ENCODE measurements at places on chromosomes 12 and 14.

GRCh38 chr14:32578181-32578580 lies 249.1 kb downstream of the AKAP6 start:
- no peak for DNase-seq
- no peaks in the 10 kb centered on the region for H3K36me3 ChIP-seq
- no peaks in the 10 kb centered on the region for H3K4me1 ChIP-seq
- no peaks in the 10 kb centered on the region for H3K27me3 ChIP-seq
- H3K27ac ChIP-seq, result no peak overlapping the region
- no peak overlapping the region for H3K4me3 ChIP-seq

- H3K27me3 ChIP-seq, result no peaks in the 10 kb centered on the region
- H3K4me3 ChIP-seq, result no peak overlapping the region
- no peak for DNase-seq
- no peaks in the 10 kb centered on the region for H3K36me3 ChIP-seq
- no peaks in the 10 kb centered on the region for H3K4me1 ChIP-seq
These were observed 47.9 kb downstream of the ST8SIA1 start for GRCh38 chr12:22286569-22286968.

- no peak for DNase-seq
- H3K27ac ChIP-seq, result no peak overlapping the region
- H3K4me1 ChIP-seq, result no peaks in the 10 kb centered on the region
- peaks cover 57% of the 10 kb centered on the region for H3K36me3 ChIP-seq
- H3K27me3 ChIP-seq, result no peaks in the 10 kb centered on the region
- no peak overlapping the region for H3K4me3 ChIP-seq
These were observed 9.2 kb upstream of the ING4 start for GRCh38 chr12:6672143-6672542.

- no peak overlapping the region for H3K27ac ChIP-seq
- H3K27me3 ChIP-seq, result no peaks in the 10 kb centered on the region
- H3K36me3 ChIP-seq, result no peaks in the 10 kb centered on the region
- H3K4me1 ChIP-seq, result no peaks in the 10 kb centered on the region
- no peak overlapping the region for H3K4me3 ChIP-seq
These were observed 56.9 kb downstream of the PARP11 start for GRCh38 chr12:3816266-3816665.

GRCh38 chr12:7634561-7634960 lies 31.1 kb downstream of the APOBEC1 start:
- no peaks in the 10 kb centered on the region for H3K36me3 ChIP-seq
- H3K4me1 ChIP-seq, result peaks cover 17% of the 10 kb centered on the region
- no peak for DNase-seq
- H3K4me3 ChIP-seq, result no peak overlapping the region
- no peaks in the 10 kb centered on the region for H3K27me3 ChIP-seq

GRCh38 chr12:11510671-11511070 lies 115.3 kb upstream of the PRB2 start:
- no peaks in the 10 kb centered on the region for H3K4me1 ChIP-seq
- no peak overlapping the region for H3K4me3 ChIP-seq
- H3K36me3 ChIP-seq, result no peaks in the 10 kb centered on the region
- no peaks in the 10 kb centered on the region for H3K27me3 ChIP-seq
